GM04503 (cell line): ENCODE measurements at places on chromosomes 12 and 14.

DNA sequence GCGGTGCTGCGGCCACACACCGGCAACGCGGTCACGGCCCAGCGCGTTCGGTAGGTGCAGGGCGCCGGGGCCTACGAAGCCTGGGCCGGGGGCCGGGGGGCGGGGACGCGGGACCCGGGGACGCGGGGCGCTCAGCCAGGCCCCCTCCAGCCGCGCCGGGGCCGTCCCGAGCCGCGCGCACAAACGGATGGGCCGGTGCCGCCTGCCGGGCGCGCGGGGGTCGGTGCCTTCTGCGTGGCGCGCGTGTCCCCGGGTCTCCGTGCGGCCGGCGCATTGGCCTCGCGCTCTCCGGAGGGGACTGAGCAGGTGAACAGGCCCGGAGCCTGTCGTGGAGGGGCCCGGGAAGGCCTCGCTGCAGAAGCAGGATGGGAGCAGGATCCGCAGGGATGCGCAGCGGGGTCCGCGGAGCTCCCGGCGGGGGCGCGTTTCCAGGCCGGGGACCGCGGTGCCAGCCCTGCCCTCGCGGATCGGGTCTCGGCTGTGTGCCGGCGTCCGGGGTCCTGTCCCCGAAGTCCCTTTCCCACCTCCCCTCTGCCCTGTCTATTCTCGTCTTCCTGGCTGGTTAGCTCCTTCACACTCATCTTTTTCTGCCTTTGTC is 421 bp downstream of the GLT1D1 start:
- no peak for DNase-seq

- no peak for DNase-seq
Observed at GRCh38 chr14:99519931-99520421, 38.8 kb downstream of the CCNK start.

DNA sequence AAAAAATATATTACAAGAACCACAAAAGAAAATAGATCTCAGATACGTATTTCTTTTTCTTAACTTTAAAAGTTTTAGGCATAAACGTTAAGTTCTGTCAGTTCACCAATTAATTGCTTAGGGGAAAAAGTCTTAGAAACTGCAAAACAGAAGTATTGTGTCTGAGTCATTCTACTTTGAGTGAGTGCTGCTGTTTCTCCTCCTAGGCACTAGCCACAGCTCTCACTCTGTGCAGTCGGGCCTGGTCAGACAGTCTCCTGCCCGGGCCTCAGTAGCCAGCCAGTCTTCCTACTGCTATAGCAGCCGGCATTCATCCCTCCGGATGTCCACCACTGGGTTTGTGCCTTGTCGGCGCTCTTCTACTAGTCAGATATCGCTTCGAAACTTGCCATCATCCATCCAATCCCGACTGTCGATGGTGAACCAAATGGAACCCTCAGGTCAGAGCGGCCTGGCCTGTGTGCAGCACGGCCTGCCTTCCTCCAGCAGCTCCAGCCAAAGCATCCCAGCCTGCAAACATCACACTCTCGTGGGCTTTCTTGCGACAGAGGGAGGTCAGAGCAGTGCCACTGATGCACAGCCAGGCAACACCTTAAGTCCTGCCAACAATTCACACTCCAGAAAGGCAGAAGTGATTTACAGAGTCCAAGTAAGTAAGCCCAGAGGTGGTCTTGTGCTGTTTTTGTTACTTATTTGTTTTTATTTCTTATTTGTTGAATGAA is 201.3 kb downstream of the PCNX1 start:
- DNase-seq, result no peak

DNA sequence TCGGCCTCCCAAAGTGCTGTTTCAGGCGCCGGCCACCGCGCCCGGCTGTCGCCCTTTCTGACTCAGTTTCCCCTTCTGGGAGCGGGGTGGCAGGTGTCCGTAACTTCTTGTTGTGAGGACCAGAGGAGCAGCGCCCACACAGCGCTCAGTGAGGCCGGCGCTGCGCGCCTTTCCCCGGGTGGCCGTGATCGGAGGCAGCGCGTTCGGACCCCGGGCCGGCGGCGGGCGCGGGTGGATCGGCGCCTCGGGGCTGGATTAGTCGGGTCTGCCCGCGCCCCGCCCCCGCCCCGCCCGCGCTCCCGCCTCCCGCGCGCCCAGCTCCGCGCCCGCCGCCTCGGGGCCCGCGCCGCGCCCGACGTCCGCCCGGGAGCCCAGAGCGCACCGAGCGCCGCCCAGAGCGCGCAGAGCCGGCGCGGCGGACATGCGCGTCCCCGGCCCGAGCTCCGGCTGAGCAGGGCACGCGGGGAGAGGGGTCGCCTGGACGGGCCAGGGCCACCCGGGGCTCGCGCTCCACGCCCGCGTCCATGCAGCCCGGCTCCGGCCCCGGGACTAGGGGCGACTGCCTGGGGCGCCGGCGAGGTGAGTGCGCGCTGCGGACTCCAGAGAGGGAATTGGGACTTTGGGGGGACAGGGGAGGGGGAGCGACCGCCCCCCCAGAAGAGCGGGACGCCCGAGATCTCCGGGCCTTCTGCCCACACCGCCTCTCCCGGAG is 50.6 kb downstream of the LRCOL1 start:
- DNase-seq, result no peak

DNA sequence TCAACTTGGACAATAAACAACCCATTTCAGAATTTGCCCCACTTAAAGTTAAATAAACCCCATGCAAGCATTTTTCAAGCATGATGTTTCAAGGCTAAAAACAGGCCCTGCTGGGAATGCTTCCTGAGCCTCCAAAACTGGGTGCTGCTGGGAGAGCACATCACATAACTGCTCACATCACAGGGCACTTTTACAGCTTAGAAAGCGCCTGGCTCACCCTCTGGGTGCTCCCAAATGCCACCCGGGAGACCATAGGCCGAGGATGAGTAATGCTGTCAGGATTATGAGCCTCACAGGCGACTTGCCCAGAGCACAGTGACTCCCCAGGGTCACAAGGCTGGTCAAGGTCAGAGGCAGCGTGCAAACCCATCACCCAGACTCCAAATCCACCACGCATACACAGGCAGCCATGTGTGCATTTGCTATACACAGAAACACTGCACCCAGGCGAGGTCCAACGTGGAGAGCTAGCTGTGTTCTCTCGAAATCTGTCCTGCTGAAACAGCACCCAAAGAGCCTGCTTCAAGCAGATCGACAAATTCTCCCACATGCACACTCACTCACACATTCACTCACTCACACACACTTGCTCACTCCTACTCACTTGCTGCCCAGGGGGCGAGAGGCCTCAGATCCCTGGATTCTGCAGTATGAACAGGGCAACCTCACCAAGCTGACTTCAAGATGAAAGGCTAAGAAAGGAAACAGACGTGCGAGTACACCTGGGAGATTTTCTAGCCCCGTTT is 58.7 kb downstream of the ITPK1 start:
- DNase-seq, result no peak

- DNase-seq, result no peak
Observed at GRCh38 chr12:119115296-119115905, 63.3 kb upstream of the HSPB8 start.

DNA sequence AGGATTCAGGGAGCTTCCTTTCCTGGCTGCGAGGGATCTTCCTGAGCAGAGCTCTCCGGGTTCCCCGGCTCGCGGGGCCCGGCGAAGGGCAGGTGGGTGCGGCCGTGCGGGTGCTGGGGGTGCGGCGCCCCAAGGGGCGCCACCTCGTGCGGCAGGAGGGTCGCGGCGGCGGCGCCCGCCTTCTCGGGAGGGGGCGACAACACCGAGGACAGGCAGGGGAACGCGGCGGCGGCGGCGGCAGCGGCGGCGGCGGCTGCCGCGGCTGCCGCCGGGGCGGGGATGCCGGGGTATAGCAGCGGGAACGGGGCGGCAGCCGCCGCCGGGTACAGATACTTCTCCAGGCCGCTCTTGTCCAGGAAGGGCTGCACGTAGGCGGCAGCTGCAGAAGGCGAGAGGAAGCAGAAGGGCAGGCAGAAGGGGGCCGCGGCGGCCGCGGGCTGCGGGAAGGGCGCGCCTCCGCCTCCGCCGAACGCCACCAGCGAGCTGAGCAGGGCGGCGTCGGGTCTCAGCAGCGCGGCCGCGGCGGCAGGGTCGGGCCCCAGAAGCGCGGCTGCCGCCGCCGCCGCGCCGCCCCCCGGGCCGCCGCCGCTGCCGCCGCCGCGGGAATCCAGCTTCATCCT is 2.7 kb downstream of the BHLHE41 start:
- no peak for DNase-seq
